ENCODE measurements at places on chromosomes 16 and 17. TPM values are rescaled to one million over a fixed set of nuclear protein-coding genes. Genes with fewer than 3 reads are reported as not detected.

The KRTAP1-4 gene
- total RNA-seq: not detected

The PPY gene
- not detected for total RNA-seq

The WWP2 gene
- 76.3 TPM for total RNA-seq

The ADAM11 gene
- 0.35 TPM for total RNA-seq

The DDX52 gene
- 27.7 TPM for total RNA-seq

The SEPTIN12 gene
- total RNA-seq: not detected

DNA sequence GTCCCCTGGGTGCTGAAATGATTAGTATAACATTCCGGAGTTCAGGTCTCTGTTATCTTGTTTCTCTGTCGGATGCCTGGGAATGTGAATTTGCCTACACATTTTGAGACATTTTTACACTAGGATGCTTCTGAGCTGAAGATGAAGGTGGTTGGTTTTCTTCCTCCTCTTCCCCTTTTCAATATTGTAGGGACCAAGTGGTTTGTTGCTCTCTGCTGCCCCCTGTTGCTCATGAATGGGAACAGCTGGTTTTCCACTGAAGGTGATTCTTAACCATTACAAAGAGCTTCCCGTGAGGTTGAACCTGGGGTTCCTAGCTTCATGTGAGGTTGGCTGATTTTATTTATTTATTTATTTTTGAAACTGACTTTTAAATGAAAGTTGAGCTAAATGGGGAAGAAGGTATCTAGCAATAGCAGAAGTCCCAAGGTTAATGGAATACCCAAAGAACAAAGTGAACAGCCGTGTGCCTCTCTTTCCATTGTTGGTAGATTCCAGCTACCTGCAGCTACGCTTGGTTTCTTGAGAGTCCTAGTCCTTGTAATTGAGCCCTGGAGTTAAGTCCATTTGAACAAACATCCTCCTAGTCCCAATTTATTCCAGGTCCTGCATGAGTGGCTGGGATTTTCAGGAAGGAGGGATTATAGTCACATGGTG, 983.9 kb upstream of the EEF2KMT start:
- no peaks in the 10 kb centered on the region for H3K27me3 ChIP-seq
- no peaks in the 10 kb centered on the region for H3K36me3 ChIP-seq
- DNase-seq: peak; percentile 19
- no peak overlapping the region for H3K4me3 ChIP-seq
- H3K4me1 ChIP-seq: no peaks in the 10 kb centered on the region
- H3K27ac ChIP-seq: no peak overlapping the region

- H3K27me3 ChIP-seq: no peaks in the 10 kb centered on the region
- no peak overlapping the region for H3K27ac ChIP-seq
- peaks cover 3% of the 10 kb centered on the region for H3K36me3 ChIP-seq
- H3K4me3 ChIP-seq: no peak overlapping the region
- H3K4me1 ChIP-seq: peaks cover 6% of the 10 kb centered on the region
Observed at GRCh38 chr16:67445913-67446907, 15.3 kb downstream of the HSD11B2 start.

DNA sequence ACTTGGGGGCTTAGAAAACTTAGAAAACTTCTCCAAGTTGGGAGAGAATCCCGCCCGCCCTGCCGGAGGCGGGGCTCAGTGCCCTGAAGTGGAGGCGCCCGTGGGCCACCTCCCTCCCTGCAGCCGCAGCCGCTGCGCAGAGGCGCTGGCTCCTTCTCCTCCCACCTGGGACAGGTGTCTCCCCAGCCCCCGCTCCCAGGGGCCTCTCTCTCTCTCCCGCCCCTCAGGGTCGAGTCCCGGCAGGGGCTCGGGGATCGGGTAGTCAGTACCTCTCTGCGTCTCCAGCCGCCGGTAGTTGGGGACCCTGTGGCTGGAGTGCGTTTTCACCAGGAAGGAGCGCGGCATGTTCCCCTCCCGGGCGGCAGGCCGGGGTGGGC, 257 bp downstream of the SNAI3 start:
- H3K4me3 ChIP-seq: peak overlapping the region; percentile 79
- H3K27me3 ChIP-seq: no peaks in the 10 kb centered on the region
- peaks cover 73% of the 10 kb centered on the region for H3K4me1 ChIP-seq
- peak; percentile 44 for DNase-seq
- peak overlapping the region; percentile 71 for H3K27ac ChIP-seq
- H3K36me3 ChIP-seq: peaks cover 22% of the 10 kb centered on the region

DNA sequence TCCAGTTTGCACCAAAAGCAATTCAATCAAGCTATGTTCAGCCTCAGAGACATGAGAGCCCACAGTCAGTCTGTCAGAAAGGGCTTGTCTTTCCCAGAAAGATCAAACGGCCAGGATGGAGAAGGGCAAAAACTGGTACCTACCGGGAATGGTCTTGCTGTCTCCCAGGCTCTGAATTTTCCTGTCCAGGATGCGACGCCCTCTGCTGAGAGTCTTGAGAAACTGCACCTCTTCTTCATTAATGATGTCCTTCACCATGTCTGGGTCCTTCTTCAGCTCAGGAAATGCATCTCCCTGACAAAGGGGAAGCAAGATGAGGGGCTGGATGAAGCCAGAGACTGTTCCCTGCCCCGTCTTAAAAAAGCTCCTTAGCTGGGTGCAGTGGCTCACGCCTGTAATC, 15.8 kb upstream of the EXOSC6 start:
- H3K36me3 ChIP-seq: peaks cover 59% of the 10 kb centered on the region
- H3K4me1 ChIP-seq: no peaks in the 10 kb centered on the region
- no peaks in the 10 kb centered on the region for H3K27me3 ChIP-seq
- H3K27ac ChIP-seq: no peak overlapping the region
- no peak for DNase-seq

DNA sequence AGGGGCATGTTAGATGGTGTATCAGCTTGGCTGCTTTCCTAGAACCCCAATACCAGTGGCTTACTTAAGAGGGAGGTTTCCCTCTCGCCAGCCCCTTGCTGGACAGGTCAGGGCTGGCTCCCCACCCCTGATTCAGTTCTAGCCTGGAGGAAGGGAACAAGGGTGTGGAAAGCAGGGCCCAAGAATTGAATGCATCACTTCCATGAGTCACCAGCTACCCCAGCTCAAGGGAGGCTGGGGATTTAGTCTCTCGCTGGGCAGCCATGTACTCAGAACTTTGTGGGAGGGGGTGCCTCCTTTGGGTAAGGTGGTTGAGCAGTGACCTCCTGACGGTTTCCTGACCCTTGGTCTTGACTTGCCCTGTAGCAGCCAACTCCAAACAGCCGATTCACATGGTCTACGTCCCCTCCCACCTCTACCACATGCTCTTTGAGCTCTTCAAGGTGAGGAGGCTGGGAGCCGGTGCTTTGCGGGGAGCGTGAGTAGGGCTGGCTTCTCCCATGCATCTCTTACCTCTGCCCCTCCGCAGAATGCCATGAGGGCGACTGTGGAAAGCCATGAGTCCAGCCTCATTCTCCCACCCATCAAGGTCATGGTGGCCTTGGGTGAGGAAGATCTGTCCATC, 12.8 kb downstream of the PDK2 start:
- H3K4me1 ChIP-seq: no peaks in the 10 kb centered on the region
- no peaks in the 10 kb centered on the region for H3K27me3 ChIP-seq
- H3K36me3 ChIP-seq: peaks cover 4% of the 10 kb centered on the region
- no peak for DNase-seq
- no peak overlapping the region for H3K4me3 ChIP-seq

DNA sequence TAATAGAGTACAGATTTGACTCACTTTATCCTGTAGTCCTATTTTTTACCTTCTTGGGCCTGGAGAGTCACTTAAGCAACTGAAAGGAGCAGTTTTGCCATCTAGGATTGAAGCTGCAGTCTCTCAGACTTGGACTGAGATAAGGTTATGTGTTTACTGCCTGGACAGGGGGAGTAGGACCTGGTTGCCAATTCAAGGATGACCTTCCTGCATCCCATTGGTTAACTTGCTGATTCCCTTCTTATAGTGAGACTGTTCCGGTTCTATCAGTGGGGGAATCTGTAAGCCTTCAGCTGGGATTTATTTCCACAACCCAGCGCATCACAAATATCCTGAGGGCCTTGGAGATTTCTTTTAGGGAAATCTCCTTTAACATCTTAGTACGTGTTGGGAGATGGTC, 2.9 kb downstream of the UBN1 start:
- H3K27ac ChIP-seq: no peak overlapping the region
- no peak for DNase-seq
- peaks cover 31% of the 10 kb centered on the region for H3K36me3 ChIP-seq
- H3K27me3 ChIP-seq: no peaks in the 10 kb centered on the region
- H3K4me3 ChIP-seq: no peak overlapping the region
- peaks cover 52% of the 10 kb centered on the region for H3K4me1 ChIP-seq

GRCh38 chr17:57714665-57715180, 30.4 kb downstream of the CCDC182 start:
- no peak overlapping the region for H3K27ac ChIP-seq
- H3K4me3 ChIP-seq: no peak overlapping the region
- H3K36me3 ChIP-seq: no peaks in the 10 kb centered on the region
- H3K4me1 ChIP-seq: no peaks in the 10 kb centered on the region
- DNase-seq: no peak

GRCh38 chr16:55294129-55294528, 29.9 kb upstream of the IRX6 start:
- no peaks in the 10 kb centered on the region for H3K4me1 ChIP-seq
- H3K27ac ChIP-seq: no peak overlapping the region
- H3K4me3 ChIP-seq: no peak overlapping the region

DNA sequence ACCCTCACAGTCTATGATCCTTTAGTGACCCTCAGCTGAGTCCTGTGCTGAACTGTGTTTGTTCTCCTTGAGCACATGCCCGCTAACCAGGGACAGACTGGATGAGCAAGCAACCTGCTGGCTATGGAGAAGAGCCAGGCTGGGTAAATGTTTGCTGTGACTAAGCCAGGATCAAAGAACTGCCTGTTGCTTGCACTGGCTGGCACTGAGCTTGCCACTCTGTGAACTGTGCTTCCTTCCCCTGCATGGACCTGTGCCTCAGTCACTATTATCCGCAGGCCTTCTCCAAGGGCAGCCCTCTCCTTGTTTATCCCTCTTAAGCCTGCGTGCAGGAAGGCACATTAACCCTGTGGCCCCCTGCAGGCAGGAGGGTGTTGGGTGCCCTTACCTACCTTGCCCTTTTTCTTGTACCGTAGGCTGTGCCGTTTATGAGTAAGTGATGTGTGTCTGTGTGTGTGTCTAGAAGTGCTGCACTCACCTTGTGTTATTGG, 7.4 kb downstream of the PNPO start:
- H3K36me3 ChIP-seq: peaks cover 22% of the 10 kb centered on the region
- peak overlapping the region; percentile 27 for H3K27ac ChIP-seq
- H3K4me3 ChIP-seq: no peak overlapping the region

DNA sequence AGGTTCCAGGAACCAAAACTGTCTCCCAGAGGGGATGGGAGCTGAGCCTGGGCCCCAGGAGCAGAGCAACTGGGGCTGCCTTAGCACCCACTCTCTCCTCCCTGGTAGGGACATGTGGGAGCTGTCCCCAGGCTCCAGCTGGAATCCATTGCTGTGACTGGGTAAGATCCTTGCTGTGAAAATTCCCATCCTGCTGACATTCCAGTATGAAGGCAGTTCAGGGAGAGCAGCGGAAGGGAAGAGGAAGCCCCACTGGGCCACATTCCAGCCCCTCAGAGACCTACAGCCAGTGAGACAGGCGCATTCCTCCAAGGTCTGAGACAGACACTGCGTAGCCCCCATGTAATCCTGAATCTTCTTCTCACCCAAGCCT, 24.2 kb downstream of the MYO18A start:
- H3K4me1 ChIP-seq: peaks cover 51% of the 10 kb centered on the region
- H3K36me3 ChIP-seq: no peaks in the 10 kb centered on the region
- H3K27me3 ChIP-seq: no peaks in the 10 kb centered on the region
- H3K4me3 ChIP-seq: no peak overlapping the region
- no peak for DNase-seq

GRCh38 chr17:51050291-51051033, 70.2 kb downstream of the SPAG9 start:
- no peaks in the 10 kb centered on the region for H3K27me3 ChIP-seq
- no peak for DNase-seq
- no peak overlapping the region for H3K27ac ChIP-seq
- no peak overlapping the region for H3K4me3 ChIP-seq
- H3K4me1 ChIP-seq: no peaks in the 10 kb centered on the region

DNA sequence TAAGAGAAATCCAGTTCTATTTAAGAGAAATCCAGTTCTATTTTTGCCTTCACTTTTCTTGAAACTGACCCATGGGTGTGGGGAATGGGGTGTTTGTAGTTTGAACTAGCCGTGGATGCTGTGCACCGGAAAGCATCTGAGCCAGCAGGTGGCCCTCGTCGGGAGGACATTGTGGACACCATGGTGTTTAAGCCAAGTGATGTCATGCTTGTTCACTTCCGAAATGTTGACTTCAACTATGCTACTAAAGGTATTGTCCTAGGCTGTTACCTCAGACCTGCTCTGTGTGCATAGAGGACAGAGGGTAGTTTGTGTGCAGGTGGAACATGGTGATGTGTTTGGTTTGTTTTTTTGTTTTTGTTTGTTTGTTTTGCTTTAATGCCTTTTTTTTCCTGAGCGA, 3.3 kb downstream of the ATXN2L start:
- H3K4me1 ChIP-seq: peaks cover 44% of the 10 kb centered on the region
- H3K27me3 ChIP-seq: no peaks in the 10 kb centered on the region
- H3K4me3 ChIP-seq: peak overlapping the region; percentile 33
- H3K27ac ChIP-seq: no peak overlapping the region
- peaks cover 66% of the 10 kb centered on the region for H3K36me3 ChIP-seq

Measured in activated CD4-positive, alpha-beta T cell treated with anti-CD3 and anti-CD28 coated beads, Interleukin-2, amount 10 ng/mL, durations not matched to agents 7 days and 5 days (primary cell).